ENCODE measurements at places on chromosomes 11 and 22.

GRCh38 chr11:134642206-134642605 is 230.2 kb upstream of the B3GAT1 start:
- DNase-seq: no peak

- DNase-seq: no peak
These were observed 144.6 kb downstream of the WT1 start for GRCh38 chr11:32290783-32291182.

GRCh38 chr11:35488117-35488516 is 37.3 kb downstream of the PAMR1 start:
- no peak for DNase-seq

DNA sequence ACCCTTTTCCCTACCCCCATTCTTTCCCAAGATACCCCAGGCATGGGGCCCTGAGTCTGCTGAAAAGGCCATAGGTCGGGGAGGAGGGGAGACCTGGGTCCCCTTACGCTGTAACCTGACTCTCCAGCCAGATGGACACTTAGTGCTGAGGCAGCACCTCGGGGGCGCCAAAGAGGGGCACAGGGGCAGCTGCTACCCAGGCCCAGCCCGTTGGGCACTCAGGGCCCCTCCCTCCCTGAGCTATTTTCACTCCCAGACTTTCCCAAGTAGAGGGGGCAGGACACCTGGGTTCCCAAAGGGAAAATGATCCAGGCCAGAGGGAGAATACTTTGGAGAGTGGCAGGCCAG is 933 bp downstream of the ACTN3 start:
- DNase-seq: no peak

DNA sequence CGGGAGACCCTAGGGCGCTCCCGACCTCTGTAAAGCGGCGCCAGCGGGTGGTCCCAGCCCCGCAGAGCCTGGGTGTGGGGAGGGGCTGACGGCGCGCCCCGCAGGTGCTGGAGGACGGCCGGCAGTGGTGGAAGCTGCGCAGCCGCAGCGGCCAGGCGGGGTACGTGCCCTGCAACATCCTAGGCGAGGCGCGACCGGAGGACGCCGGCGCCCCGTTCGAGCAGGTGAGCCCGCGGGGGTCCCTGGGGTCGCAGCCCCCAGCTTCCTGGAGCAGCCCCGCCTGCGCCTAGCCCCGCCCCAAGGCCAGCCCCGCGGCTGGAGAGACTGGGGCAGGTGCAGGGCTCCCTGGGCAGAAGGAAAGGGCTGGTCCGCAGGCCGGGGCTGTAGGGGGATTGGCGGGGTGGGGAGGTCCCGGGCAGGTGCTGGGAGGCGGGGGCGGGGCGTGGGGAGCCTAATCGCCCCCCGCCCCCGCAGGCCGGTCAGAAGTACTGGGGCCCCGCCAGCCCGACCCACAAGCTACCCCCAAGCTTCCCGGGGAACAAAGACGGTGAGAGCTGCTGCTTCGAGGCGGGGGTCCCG is 19.7 kb downstream of the EPS8L2 start:
- DNase-seq: no peak
